ENCODE measurements at places on chromosomes 2 and 18.
A peak's percentile ranks its signal among the peaks of the same experiment; 100 is the strongest.

GRCh38 chr2:70514612-70515055 lies 39.0 kb downstream of the TGFA start:
- DNase-seq, result no peak

- DNase-seq, result no peak
Observed at GRCh38 chr18:63254716-63255399, 64.7 kb downstream of the BCL2 start.

DNA sequence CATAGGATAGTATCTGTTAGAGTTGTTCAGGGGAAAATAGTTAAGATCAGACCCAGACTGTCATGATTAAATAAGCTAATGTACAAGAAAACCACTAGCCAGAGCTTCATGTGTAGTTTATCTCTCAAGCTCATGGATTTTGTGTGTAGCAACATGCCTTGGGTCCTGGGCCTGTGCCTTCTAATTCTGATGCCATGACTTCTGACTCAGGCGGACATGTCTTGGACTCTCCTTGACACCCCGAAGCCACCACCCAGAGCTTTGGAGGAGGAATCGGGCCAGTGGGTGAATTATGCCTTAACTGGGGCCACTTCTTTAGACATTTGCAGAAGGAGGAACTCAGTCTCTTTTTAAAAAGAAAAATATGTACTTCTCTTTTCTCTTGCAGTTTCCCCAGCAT lies 68.7 kb downstream of the NPAS2 start:
- DNase-seq, result no peak

DNA sequence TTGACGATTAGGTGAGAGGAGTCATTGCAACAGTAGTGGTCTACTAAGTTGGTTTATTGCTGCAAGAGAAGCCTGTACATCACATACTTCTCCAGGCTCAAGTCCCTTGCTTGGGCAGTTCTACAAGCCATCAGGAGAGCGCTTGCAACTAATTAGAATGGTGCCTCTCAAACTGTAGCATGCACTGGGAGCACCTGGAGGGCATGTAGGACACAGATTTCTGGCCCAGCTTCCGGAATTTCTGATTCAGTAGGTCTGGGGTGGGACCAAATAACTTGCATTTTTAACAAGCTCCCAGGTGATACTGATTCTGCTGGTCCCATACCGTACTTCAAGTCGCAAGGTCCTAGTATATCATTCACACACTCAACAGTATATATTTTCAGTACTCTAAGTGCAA lies 34.5 kb upstream of the CCDC88A start:
- no peak for DNase-seq

GRCh38 chr2:98839292-98839691 lies 96.7 kb downstream of the CRACDL start:
- DNase-seq, result no peak

DNA sequence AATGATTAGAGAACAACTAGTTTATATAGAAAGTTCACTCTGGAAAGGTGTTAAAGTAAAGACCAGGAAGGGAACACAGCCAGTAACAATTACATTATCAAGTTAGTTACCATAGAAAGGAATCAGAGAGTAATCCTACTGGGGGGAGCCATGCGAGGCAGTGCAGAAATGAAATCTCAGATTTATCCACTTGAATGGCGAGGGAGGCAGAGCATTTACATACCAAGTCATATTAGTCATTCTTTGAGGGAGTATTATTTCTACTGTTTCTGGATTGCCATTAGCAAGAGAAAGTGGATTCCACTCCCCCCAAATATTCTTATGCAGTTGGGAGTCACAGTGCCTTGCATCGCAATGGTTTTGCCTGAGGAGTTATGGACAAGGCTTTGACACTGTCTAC lies 472.7 kb upstream of the TRIB2 start:
- DNase-seq, result no peak

- DNase-seq, result no peak
Observed at GRCh38 chr2:45083175-45083574, 73.9 kb upstream of the SIX2 start.

DNA sequence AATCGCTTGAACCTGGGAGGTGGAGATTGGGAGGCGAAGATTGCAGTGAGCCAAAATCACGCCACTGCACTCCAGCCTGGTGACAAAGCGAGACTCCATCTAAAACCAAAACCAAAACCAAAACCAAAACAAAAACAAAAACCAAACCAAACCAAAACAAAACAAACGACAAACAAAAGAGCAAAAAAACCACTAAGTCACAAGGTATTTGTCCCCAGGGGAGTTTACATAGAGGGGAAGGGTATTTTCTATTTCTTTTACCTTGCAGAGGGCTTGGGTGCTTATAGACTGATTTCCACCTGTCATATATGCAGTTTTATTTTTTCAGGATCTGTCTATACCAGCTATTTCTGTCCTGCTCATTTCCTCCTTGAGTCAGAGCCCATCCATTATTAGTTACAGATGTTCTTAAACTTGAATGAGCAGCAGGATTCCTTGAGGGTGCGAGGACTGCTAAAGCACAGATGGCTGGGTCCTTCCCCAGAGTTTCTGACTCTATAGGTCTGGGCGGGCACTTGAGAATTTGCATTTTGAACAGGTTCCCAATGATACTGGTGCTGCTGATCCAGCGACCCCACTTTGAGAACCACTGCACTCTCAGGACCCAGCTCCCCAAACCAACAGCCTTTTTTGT lies 102.2 kb upstream of the UXS1 start:
- no peak for DNase-seq

DNA sequence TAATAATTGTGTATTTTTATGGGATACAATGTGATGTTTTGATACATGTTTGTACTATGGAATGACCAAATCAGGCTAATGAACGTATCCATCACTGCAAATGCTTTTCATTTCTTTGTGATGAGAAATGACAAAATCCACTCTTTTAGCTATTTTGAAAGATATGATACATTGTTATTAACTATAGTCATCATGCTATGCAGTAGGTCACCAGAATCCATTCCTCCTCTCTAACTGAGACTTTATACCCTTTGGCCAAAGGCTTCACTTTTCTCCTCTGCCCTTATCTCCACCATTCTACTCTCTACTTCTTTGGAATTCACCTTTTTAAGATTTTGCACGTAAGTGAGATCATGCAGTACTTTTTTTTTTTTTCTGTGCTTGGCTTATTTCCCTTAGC lies 44.5 kb upstream of the TMEM17 start:
- no peak for DNase-seq

DNA sequence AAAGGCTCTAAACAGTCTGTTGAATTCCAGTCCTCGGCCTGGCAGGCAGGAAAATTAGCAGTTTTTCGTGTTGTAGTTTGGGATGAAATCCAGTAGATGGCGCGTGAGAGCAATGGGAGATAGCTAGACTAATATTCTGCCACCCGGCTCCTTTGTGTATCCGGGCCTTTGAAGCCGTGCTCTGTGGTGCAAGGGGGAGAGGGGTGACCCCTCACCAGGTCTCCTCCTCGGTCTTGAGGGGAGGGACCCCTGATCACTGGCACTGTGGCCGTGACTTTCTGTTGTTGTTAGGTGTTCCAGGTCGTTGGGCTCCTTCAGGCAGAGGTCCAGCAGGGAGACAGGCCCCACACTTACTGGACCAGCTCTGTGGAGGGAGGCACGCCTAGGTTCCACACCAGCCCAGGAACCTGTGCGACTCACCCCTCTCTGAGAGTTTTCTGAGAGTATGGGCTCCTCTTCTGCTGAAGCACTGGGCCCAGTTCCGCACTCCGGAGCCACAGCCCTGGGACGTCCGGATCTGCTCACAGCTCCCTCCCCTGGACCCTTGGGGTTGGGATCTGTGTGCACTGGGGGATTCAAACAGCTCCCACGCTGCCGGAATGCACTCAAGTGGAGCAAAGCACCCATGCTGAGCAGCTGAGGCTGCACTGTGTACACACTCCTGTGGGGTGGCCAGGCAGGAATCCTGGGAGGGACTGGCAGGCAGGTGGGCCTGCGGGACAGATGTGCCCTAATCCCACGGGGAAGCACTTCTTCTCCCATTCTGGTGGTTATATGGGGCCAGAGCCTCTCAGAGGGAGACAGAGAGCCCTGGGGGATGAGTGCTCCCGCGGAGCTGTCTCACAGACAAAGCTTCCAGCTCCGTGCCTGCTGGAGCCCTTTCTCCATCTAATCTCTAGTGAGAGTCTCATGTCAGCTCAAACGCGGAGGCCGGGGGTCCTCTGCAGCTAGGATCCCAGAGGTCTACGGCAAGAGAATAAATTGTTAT lies 8.8 kb downstream of the GKN2 start:
- DNase-seq, result peak; percentile 29

GRCh38 chr18:46877329-46877987 lies 39.8 kb downstream of the PIAS2 start:
- no peak for DNase-seq

- peak; percentile 86 for DNase-seq
Observed at GRCh38 chr2:202375609-202376408, at the start of gene BMPR2. Gene BMPR2 (plus strand): TSS chr2:202376327. CDS start chr2:202377475, 1,148 bp downstream.

Data from substantia nigra (tissue), 51 donors.